Upper lobe of left lung (tissue), 6 donors: ENCODE measurements at places on chromosomes 2 and 18. TPM values are rescaled to one million over a fixed set of nuclear protein-coding genes. Genes with fewer than 3 reads are reported as not detected.

WNT10A gene
- total RNA-seq = 0.52 TPM

SH3BP4 gene
- total RNA-seq = 33.5 TPM

GRCh38 chr2:106956879-106957278 is 70.9 kb upstream of the ST6GAL2 start:
- H3K27me3 ChIP-seq = no peaks in the 10 kb centered on the region
- H3K36me3 ChIP-seq = no peaks in the 10 kb centered on the region
- H3K27ac ChIP-seq = no peak overlapping the region
- no peak overlapping the region for H3K4me3 ChIP-seq
- DNase-seq = no peak
- H3K4me1 ChIP-seq = no peaks in the 10 kb centered on the region

GRCh38 chr18:31591113-31591512 is 564 bp upstream of the TTR start:
- H3K4me3 ChIP-seq = no peak overlapping the region
- no peaks in the 10 kb centered on the region for H3K36me3 ChIP-seq
- H3K27me3 ChIP-seq = no peaks in the 10 kb centered on the region
- no peak overlapping the region for H3K27ac ChIP-seq
- no peak for DNase-seq
- no peaks in the 10 kb centered on the region for H3K4me1 ChIP-seq

- H3K27me3 ChIP-seq = no peaks in the 10 kb centered on the region
- H3K36me3 ChIP-seq = peaks cover 97% of the 10 kb centered on the region
- H3K27ac ChIP-seq = no peak overlapping the region
- no peaks in the 10 kb centered on the region for H3K4me1 ChIP-seq
Observed at GRCh38 chr18:12359515-12359927, 17.5 kb downstream of the AFG3L2 start.

DNA sequence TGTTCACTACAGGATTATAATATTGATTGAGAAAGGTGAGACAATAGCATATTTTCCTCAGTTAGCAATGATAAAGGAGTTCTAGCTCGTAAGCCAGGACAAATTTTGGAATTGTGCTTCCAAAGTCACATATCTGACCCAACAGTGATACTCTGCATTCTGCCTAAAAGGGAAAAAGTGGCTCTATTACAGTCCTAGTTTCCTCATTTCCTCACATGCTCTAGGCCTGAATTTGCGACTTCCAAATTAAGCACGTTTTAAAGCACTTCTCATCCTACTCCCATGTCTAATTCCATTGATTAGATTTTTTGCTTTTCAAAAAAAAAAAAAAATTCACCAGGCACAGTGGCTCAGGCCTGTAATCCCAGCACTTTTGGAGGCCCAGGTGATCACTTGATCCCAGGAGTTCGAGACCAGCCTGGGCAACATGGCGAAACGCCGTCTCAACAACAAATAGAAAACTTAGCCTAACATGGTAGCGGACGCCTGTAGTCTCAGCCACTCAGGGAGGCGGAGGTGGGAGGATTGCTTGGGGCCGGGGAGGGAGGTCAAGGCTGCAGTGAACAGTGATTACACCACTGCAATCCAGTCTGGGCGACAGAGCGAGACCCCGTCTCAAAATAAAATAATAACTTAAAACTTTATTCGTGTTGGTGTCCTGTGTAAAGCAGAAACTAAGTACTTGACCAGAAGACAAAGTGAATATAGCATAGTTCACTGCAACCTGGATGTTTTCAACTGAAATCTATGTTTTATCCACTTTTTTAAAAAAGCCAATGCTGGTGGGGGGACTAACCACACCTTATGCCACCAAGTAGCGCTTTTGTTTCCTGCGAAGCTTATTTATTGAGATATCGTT is 1.5 kb downstream of the ESCO1 start:
- no peak for DNase-seq
- peak overlapping the region; percentile 95 for H3K27ac ChIP-seq
- peak overlapping the region; percentile 86 for H3K4me3 ChIP-seq
- H3K27me3 ChIP-seq = no peaks in the 10 kb centered on the region
- peaks cover 23% of the 10 kb centered on the region for H3K4me1 ChIP-seq
- H3K36me3 ChIP-seq = no peaks in the 10 kb centered on the region

- no peak overlapping the region for H3K27ac ChIP-seq
- H3K36me3 ChIP-seq = no peaks in the 10 kb centered on the region
- DNase-seq = no peak
Observed at GRCh38 chr18:75551071-75551470, 123.6 kb upstream of the SMIM21 start.

GRCh38 chr2:156947261-156947660 is 310.2 kb upstream of the GALNT5 start:
- no peaks in the 10 kb centered on the region for H3K4me1 ChIP-seq
- DNase-seq = no peak
- H3K27me3 ChIP-seq = no peaks in the 10 kb centered on the region
- H3K4me3 ChIP-seq = no peak overlapping the region
- H3K27ac ChIP-seq = no peak overlapping the region

GRCh38 chr18:36831139-36831538 is 2.2 kb downstream of the KIAA1328 start:
- DNase-seq = no peak
- H3K27me3 ChIP-seq = no peaks in the 10 kb centered on the region
- H3K4me3 ChIP-seq = no peak overlapping the region
- no peaks in the 10 kb centered on the region for H3K36me3 ChIP-seq
- no peak overlapping the region for H3K27ac ChIP-seq
- H3K4me1 ChIP-seq = peaks cover 26% of the 10 kb centered on the region

DNA sequence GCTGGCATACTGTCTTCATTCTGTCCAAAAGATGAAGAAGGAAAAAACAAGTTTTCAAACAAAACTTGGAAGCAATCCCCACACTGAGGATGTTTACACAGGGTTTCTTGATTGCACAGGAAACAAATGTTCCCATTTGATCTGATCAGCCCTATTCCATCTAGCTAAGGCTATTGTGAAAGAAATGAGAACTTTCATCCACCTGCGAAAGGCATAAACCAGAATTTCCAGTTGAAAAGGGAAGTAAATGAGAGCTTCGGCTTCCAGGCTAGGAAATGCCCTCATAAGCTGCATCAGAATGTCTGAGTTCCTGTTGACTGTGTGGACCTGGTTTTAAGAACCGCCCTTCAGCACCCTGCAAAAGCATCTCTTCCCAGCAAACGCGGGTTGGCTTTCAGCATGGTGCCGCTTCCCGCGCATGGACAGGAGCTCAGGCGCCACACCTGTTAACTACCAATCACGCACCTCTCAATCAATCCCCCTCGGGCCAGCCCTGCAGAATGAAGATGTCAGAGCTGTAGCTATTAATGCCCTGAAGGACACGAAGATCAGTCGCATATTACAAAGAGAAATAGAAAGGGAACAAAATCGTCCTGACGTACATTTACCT is 850.4 kb downstream of the GALR1 start:
- no peaks in the 10 kb centered on the region for H3K4me1 ChIP-seq
- no peak for DNase-seq
- H3K27ac ChIP-seq = no peak overlapping the region
- H3K4me3 ChIP-seq = no peak overlapping the region

DNA sequence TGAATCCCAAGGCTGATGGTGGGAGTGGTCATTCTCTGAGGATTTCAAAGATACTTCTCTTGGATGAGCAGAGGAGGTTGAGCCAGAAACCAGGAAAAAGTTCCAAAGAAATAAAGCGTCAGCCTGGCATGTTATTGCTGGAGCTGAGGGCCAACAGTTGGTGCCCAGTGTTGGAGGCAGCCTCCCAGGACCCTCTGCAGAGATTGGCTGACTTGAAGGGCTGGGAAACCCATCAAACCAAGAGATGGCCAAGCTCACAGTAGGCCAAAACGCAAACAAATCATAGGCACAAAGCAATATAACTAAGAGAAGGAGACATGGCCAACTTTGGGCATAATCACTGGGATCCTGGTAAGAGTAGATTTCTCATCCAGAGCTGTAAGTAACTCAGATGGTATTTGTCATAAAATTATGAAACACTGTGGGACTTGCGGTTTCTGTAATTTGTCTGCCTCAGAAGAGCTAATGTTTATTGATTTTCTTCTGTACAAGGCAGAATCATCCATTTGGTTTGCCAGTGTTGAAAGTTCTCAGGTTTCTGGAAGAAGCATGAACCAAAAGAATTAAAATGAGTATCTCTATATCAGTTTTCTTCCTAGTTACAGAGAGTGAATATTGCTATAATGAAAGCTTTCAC is 108.3 kb downstream of the ATL2 start:
- no peak overlapping the region for H3K4me3 ChIP-seq
- no peak for DNase-seq
- no peaks in the 10 kb centered on the region for H3K27me3 ChIP-seq
- no peak overlapping the region for H3K27ac ChIP-seq
- H3K4me1 ChIP-seq = no peaks in the 10 kb centered on the region

GRCh38 chr18:54119524-54120019 is 104.9 kb downstream of the MBD2 start:
- no peak for DNase-seq
- H3K36me3 ChIP-seq = no peaks in the 10 kb centered on the region
- no peak overlapping the region for H3K27ac ChIP-seq
- no peaks in the 10 kb centered on the region for H3K27me3 ChIP-seq
- H3K4me3 ChIP-seq = peak overlapping the region; percentile 21

- H3K27me3 ChIP-seq = peaks cover 6% of the 10 kb centered on the region
- H3K4me1 ChIP-seq = peaks cover 3% of the 10 kb centered on the region
- H3K4me3 ChIP-seq = peak within 1 kb of the TSS; percentile 51
- no peak within 1 kb of the TSS for H3K27ac ChIP-seq
Observed at GRCh38 chr2:79512442-79513401, at the start of gene CTNNA2. Gene CTNNA2 (plus strand): TSS chr2:79513051.

DNA sequence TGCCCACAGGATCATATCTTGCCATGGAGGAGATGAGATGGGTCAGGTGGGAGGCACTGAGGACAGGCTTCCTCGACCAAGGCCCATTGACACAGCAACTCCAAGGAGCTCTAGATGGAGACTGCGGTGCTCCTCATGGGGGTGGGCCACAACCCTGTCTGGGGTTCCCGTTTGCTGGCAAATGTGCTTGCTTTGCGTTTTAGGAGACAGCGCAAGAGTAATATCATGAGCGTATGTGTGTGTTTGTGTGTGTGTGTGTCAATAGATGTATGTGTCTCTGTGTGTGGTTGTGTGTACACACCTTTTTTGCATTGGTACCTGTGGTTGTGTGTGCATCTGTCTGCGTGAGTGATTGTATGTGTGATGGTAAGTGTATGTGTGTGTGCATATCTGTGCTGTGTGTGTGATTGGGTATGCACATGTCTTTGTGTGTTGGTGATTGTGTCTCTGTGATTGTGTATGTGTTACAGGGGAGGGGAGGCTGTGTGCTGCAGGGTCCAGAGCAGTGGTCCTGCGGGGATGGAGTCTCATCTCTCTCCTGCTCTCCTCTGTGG is 4.4 kb downstream of the FBLN7 start:
- H3K27me3 ChIP-seq = no peaks in the 10 kb centered on the region
- no peak overlapping the region for H3K27ac ChIP-seq
- peaks cover 8% of the 10 kb centered on the region for H3K4me1 ChIP-seq
- DNase-seq = no peak
- no peaks in the 10 kb centered on the region for H3K36me3 ChIP-seq
- H3K4me3 ChIP-seq = no peak overlapping the region
